ENCODE measurements at places on chromosomes 16 and 17.

GRCh38 chr17:34527908-34528470 lies 51.4 kb upstream of the TMEM132E start:
- DNase-seq = no peak

DNA sequence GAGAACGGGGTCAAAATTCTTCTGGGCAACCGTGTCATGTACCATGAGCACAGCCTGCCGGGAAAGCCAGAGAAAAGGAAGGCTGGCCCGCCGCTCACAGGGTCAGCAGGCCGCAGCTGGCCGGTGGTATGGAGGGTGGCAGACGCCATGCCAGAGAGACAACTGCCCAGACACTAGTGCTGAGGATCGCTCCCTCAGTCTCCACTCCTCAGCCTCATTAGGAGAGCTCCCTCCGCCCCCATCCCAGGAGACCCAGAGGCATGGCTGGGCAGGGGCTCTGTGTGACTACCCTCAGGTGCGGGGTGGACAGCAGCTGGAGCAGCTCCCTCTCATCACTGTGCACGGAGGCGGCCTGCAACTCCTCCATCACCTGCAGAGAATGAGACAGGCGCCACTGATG lies 3.2 kb downstream of the MPP3 start:
- no peak for DNase-seq

DNA sequence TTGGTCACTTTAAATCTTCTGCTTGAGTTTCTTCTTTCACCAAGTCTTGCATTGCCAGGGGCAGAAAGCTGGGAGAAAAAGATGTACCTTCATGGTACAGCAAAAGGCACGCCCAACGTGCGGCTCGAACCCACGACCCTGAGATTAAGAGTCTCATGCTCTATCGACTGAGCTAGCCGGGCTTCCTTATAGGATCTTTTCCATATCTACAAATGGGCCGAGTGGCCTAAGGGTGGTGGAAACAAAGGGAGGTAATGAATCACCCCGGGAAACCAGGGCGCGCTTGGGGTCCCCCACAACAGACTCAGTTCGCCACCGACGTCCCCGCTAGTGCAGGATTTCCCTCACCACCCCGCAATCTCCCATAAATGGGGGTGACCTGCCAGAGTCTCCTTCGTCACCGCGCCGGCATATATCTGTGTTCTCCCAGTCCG lies 7.5 kb upstream of the OR1F1 start:
- no peak for DNase-seq

DNA sequence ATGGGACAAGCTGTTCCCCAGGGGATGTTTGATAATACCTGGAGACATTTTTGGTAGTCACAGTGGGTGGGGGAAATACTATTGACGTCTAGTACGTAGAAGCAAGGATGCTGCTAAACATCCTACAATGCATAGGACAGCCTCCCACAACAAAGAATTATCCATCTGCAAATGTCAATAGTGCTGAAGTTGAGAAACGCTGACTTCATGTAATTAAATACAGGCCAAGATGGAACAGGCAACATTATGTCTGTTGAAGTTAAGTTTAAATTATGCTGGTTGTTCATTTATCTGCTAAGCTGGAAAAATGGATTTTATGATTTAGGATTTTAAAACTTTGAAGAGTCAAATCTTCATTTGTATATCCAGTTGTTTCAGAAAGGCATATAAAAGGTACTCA lies 341.2 kb upstream of the DYNLRB2 start:
- DNase-seq = no peak

DNA sequence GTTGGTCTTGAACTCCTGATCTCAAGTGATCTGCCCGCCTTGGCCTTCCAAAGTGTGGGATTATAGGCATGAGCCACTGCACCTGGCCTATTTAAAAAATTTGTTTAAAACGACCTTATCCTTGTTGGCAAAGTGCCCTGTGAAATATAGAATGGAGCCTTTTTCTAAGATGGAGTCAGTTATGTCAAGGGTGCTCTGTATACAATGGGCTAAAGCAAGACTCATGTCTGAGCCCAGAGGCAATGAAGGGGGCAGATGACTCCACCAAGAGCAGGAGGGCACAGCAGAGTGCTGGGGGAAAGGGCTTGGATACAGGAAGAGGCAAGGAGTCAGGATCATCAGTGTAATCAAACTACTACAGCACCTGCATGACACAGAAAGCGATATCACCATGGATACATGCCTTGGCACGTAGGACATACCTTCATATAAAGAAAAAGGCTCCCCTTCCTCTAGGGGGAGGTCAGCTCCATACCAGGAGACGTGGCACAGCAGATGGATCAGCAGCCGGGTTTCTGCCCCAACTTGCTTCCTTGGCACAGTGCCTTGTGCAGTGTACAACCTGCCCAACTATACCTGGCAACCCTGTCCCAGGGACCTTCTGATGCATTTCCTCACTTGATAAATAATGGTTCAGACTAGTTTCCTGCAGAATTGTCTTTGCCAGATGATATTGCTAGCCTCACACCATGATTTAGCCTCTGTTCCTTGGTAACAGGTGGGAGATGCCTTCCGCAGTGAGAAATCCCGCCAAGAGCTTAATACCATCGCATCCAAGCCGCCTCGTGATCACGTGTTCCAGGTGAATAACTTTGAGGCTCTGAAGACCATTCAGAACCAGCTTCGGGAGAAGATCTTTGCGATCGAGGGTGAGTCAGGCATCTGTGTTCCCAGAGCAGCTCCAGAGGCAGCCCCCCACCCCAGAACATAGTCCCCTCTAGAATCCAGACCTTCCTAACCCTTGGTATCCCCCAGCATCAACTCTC lies 15.3 kb downstream of the ITGAM start:
- no peak for DNase-seq

DNA sequence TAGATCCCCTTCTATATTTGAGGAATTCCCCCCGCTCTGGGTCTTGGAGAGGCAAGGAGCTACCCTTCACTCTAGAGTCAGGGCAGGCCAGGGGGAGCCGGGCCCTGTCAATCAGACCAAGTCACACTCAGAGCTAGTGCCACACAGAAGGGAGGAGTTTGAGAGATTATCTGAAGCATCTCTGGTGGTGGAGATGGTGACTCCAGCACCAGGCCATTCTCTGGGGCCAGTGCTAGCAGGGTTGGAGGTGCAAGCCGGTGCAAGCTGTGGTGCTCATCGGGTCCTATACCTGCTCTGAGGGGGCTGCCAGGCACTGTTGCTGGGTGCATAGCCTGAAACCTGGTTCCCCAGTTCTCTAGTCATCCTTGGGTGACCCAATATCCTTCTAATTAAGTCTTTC lies 201.2 kb downstream of the COPRS start:
- DNase-seq = no peak

- no peak for DNase-seq
Measured at GRCh38 chr16:66308096-66308495, 58.4 kb upstream of the CDH5 start.

GRCh38 chr17:49349541-49349940 lies 12.5 kb downstream of the ZNF652 start:
- no peak for DNase-seq

- no peak for DNase-seq
Measured at GRCh38 chr16:23824909-23825308, 10.9 kb upstream of the PRKCB start.

GRCh38 chr17:5598457-5598856 lies 14.1 kb upstream of the NLRP1 start:
- no peak for DNase-seq

DNA sequence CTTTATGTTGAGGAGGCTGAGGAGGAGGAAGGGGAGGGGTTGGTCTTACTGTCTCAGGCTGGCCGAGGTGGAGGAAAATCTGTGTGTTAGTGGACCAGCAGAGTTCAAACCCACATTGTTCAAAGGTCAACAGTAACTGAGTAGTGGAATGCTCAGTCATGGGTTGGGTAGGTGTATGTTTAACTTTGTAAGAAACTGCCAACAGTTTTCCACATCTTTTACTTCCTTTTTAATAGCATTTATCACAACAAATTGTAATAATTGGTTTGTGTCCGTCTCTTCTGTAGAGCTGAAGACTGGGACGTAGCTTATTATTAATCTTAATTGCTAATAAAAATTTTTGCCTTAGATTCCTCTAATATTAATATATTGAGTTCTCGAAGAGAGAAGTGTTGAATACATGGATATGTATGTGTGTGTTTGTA lies 5.3 kb downstream of the ATP6V0A1 start:
- no peak for DNase-seq

DNA sequence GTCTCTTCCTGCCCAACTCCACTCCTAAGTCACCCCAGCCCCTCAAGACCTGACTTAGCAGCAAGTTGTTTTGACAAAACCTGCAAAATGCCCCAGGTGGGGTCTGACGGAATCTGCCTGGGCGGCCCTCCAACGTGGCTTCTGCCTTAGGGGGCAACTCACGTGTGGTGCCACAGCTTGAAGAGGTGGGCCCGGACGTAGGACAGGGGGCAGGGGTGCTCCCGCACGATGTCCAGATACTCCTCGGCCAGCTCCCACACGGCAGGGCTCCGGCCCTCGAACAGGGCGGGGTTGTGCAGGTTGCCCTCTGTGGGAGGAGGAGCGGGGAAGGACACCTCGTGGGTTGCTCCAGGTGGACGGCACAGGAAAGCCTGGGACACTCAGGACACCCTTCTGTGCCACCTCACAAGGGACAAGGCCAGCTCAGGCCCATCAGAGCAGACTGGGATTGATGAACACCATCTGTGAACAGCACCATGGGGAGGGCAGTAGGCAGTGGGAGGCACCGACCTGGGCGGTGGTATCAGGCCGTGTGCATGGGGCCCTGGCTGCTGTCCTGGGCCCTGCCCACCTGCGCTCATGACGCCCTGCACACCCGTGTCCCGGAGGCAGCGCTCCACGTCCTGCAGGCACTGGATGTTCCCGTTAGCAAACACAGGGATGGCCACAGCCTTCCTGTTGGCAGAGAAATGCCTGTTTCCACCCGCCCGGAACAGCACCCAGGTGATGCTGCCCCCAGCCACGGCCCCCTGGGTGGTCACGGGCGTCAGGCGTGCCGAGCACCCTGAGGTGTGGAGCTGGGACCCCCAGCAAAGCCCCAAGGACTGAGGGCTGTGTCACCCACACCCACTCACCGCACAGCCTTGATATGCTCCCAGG lies 4.3 kb downstream of the DUS1L start:
- DNase-seq = no peak

DNA sequence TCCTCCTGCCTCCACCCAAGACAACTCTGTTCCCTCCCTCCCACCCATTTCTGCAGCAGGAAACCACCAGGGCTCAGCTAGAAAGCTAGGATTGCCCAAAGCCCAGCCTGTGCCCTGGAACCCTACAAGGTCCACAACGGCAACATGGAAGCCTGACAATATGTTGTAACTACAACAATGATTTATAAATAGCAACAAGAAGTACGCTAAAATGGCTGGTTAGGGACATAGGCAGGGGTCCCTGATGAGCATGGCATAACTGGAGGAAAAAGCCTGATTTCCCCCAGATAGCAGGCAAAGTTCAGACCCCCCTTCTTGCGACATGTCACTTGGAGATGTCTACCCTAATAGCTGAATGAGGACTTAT lies 6.6 kb downstream of the ST3GAL2 start:
- no peak for DNase-seq

- DNase-seq = peak; percentile 23
Measured at GRCh38 chr17:8477715-8478441, 42.2 kb downstream of the NDEL1 start.

DNA sequence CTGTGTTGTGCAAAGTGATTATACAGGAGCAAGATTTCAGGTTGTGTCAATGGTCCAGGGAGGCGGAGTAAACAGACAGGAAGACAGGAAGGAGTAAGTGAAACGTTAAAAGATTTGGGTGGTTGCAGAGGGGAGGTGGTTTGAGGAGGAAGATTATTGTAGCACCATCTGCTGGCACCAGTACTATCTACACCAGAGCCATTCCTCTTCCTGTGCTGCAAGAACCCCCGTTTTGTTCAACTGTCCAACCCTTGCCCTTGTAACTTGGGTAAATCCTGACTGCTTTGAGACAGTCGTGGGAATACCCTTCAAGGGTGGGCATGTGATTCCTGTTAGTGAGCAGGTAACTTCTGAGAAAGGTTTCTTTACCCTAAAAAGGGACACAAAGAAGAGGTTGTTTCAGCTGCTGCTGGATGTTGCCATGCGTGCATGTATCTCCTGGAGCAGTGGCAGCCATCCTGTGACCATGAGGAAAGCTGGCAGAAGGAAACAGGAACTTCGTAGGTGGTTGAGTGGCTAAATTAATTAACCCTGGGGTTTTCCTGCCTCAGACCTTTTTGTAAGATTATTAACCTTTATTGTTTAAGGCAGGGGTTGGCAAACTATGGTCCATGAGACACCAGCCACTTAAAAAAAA lies 124.1 kb downstream of the PRKCA start:
- no peak for DNase-seq

- DNase-seq = no peak
Measured at GRCh38 chr17:40188694-40189093, 11.4 kb downstream of the RAPGEFL1 start.

DNA sequence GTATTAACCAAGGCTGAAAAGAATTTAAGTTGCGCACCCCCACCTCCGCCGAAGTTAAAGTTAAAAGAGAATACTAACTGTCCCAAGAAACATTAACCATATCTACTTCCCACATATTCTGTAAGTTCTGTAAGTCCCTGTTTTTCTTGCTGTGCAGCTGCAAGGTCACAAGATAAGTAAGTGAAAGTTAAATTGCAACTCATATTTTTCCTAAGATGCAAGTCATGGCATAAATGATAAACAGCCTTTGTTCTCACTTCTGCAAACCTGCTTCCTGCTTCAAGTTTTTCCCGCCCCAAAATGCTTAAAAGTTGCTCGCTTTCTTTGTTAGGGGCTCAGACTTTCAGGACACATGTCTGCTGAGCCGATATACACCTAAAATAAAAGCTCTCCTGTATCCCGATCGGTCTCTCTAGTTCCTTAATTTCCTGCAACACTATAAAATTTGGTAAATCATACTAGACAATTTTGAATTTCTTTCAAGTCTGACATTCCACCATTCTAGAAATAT lies 32.6 kb upstream of the ABCA9 start:
- DNase-seq = no peak

DNA sequence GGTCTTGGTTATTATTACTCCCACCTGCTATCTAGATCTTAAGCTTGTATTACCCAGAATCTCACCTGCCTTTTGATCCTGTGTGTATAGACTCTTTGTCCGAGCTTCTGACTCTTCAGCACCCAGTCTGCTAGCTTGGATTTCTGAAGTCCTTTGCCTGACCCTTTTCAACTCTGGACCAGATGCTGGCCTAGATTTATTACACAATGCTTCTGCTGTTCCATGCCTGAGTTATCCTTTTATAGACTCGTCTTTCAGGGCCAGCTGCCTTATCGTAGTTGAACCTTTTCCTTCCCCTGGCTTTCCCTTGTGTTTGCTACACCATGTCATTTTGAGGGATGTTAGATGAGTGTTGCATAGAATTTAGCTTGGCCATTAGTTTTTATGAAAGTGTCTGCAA lies 32.6 kb downstream of the RHOT1 start:
- DNase-seq = no peak

DNA sequence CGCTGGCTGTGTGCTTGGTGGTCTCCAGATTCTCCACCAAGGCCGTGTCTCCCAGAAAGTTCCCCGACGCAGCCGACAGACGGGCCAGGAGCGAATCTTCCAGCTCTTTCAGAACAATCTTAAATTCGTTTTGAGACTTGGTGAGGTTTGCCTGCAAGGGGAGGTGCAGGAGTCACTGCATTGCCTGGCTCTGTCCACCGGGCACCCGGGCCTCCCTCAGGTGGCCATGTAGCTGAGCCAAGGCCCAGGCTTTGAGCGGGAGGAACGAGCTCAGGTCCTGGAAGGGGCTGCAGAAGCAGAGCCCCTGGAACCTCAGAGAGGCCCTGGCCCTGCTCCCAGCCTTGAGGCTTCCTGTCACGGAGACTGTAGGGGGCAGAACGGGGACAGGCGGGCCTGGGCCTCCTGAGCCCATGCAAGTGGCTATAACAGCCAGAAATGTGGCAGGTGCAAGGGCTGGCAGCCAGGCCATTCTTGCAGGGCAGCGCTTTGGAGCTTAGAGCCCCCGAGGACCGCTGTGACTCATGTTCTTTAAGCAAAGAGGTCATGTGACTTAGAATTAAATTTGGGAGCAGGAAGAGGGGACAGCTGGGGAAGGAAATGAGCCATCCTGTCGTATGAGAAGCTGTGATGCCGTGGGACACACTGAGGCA lies 72.4 kb downstream of the PGS1 start:
- no peak for DNase-seq

All from pancreas (tissue), 10 donors.